ENCODE measurements at places on chromosomes 2 and 18.

- no peak for DNase-seq
Observed at GRCh38 chr18:76430636-76431035, 64.4 kb downstream of the ZNF516 start.

GRCh38 chr2:80008596-80008995 is 296.0 kb downstream of the LRRTM1 start:
- DNase-seq = no peak

GRCh38 chr2:236819275-236820002 is 249.8 kb downstream of the ACKR3 start:
- no peak for DNase-seq

DNA sequence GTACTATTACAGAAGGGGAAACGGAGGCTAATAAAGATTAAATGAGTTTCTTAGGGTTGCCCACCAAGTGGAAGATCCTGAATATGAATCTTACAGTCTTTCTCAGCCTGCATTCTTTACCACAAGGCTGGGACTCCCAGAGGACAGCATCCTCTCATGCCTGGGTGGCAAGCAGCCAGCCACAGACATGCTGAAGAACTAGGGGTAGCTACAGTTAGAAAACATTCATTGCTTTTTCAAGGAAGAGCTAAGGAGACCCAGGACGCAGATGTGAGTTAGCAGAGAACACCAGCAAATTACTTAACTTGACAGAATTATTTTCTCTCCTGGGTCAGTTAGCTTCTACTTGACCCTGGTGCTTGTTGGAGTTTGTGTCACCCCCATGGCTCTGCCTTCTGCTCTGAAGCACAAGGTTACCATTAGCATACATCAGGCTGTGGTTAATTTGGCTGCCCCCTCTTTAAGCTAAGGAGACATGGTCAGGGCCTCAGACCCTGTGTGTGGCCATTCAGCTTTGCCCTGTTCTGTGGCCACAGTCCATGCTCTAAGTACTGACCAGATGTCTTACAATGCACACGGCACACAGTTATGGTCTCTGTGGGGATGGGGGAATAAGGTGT is 132.3 kb upstream of the TNP1 start:
- DNase-seq = no peak

DNA sequence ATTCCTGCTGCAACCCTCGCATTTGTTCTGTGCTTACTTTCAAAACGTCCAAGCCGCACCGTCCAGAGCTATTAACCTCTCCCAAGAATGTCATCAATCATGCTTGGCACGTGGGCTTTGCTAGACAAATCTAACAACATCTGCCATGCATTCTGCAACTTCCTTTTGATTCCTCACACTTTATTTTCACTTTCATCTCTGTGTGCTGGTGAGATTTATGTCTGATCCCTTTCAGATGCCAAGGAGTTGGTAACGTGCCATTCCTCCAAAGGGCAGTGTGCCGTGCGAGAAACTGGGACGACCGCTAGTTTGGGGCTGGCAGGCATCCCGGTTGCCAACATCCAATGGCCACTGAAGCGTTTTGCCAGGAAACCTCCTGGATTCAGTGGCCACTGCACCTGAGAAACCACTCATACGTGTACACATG is 230.0 kb upstream of the PARD3B start:
- DNase-seq = peak; percentile 18

GRCh38 chr18:47204908-47205522 is 28.9 kb upstream of the IER3IP1 start:
- no peak for DNase-seq

DNA sequence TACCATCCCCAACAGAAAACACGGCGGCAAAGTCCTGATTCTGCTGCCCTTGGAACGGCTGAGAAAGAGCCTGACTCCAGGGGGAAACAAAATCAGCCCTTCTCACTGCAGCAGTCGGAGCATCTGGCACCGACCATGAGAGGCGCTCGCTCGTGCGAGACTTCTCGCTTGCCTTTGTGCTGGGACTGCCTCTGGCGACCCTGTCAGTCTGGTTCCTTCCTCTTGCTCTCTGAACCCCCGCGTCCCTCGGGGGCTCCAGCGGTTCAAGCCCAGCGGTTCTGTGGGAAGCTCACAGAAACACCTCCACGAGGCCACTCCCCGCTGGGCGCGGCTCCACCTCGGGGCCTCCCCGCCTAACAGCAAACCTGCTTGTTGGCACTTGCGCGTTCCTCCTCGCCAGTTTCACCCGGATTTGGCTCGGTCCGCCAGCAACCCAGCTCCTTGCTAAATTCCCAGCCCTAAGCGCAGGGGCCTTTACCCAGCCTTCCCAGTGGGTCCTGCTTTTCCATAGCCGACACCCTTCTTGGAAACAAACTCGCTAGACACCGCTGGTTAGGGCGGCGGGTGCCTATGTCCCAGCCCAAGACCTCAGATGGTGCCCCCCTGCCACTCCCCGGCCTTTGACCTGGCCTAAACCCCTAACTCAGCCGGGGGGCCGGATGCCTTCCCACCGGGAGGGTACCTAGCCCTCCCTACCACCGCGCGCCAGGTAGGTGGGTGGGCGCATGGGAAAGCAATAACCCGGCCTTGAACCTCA is 2.2 kb downstream of the RND3 start:
- DNase-seq = peak; percentile 94

- no peak for DNase-seq
Observed at GRCh38 chr2:124708661-124709060, 683.6 kb downstream of the CNTNAP5 start.

GRCh38 chr18:27860011-27860410 is 316.9 kb downstream of the CDH2 start:
- no peak for DNase-seq

GRCh38 chr2:210577263-210578071 is 21.1 kb downstream of the CPS1 start:
- no peak for DNase-seq

DNA sequence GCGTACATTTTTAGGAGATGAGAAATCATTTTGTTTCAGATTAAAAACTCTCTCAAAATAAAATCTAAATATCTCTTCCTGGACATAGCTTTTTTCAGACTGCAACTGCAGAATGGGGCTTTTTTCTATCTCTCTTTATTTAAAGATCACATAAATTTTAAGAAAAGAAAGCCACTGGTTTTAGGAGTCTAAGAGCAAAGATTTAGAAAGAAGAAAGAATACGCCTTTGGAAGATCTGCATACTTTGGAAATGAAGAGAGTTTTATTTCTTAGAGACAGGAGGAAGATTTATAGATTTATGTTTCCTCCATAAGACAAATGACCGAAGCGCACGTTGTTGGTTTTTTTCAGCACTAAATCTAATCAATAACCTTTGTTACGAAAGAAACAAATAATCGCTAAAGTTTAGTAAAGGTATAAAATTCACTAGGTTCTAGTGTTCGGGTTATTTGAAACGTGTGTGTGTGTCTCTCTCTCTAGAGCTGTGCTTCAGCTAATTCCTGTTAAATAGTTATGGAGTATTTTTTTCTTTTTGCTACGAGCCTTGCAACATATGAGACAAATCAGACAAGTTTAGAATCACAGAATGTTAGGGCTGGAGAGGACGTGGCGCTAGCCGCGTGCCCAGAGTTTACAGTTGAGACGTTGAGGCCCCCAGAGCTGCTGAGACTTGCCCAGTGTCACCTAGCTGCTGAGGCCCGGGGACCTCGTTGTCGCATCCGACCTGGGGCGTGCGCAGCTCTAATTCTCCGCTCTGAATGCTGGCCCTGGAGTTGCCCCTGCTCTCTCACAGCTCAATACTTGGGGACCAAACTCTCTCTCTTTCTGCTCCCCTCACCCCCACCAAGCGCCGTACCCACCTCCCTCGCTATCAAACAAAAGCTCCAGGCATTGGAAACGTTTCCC is 69.9 kb downstream of the CTAGE1 start:
- no peak for DNase-seq

- no peak for DNase-seq
Observed at GRCh38 chr2:36663851-36664695, 32.4 kb upstream of the VIT start.

GRCh38 chr2:229032608-229033234 is 238.4 kb downstream of the PID1 start:
- no peak for DNase-seq

- no peak for DNase-seq
Observed at GRCh38 chr18:76955524-76956170, 133.3 kb downstream of the ZNF236 start.

DNA sequence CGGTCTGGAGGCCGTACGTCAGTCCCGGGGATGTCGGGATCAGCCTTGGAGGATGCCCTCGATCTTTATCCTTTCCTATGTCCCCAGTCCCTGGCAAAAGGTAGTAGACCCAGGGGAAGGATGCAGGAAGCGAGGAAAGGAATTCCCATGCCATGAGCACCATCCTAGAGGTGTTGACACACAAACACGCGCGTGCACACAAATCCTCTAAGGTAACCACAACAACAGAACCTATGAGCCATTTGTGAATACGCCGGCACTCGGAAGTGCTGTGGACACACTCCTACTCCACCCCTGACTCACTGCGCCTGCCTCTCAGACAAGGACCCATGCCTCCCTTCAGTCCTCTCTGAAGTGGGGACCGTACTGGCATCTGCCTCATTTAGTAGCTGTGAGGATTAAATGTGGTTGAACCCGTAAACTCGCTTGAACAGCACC is 11.3 kb upstream of the MLPH start:
- no peak for DNase-seq

DNA sequence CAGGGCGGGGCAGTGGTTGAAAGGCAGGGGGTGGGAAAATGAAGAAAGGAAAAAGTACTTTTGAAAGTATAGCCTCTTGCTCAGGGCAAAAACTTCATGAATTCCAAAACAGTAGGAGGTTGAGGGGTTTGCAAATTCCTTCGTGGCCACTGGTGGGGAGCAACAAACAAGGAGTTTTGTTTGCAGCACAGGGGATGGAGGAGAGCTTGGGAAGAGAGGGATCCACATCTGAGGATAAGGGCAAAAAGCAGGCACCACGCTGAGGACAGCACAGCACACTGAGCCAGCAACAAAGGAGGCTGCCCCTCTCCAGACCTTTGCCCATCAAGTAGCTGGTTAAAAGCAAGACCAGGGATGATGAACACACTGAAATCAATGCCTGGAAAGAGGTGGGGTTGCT is 148.9 kb downstream of the TCF4 start:
- no peak for DNase-seq
